ENCODE measurements at places on chromosomes 13 and 19. TPM values are rescaled to one million over a fixed set of nuclear protein-coding genes. Genes with fewer than 3 reads are reported as not detected.

CELF5 gene
- total RNA-seq, result 0.64 TPM

DNA sequence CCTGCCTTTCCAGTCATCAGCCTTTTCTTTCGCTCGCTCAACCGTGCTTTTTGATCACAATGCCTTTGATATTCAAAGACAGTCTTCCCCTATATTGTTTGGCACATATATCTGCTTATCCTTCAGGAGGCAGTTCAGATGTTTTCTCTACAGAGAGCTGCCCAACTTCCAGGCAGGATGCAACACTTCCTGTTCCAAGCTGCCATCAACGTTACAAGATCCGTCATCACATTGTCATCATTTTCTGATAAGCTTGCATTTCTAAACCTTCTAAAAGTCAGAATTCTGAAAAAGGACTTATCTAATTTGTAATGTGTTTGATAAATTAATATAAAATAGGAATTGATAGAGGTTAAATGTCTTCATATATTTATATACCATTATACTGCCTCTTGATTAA lies 574.2 kb downstream of the TBC1D4 start:
- H3K4me1 ChIP-seq, result no peaks in the 10 kb centered on the region
- no peak overlapping the region for H3K27ac ChIP-seq
- H3K36me3 ChIP-seq, result no peaks in the 10 kb centered on the region
- no peak for DNase-seq
- no peaks in the 10 kb centered on the region for H3K27me3 ChIP-seq

GRCh38 chr19:16398530-16399249 lies 73.1 kb downstream of the EPS15L1 start:
- no peak for DNase-seq
- peaks cover 18% of the 10 kb centered on the region for H3K4me1 ChIP-seq
- H3K27ac ChIP-seq, result peak overlapping the region; percentile 18
- H3K27me3 ChIP-seq, result no peaks in the 10 kb centered on the region
- peaks cover 33% of the 10 kb centered on the region for H3K36me3 ChIP-seq
- no peak overlapping the region for H3K4me3 ChIP-seq

DNA sequence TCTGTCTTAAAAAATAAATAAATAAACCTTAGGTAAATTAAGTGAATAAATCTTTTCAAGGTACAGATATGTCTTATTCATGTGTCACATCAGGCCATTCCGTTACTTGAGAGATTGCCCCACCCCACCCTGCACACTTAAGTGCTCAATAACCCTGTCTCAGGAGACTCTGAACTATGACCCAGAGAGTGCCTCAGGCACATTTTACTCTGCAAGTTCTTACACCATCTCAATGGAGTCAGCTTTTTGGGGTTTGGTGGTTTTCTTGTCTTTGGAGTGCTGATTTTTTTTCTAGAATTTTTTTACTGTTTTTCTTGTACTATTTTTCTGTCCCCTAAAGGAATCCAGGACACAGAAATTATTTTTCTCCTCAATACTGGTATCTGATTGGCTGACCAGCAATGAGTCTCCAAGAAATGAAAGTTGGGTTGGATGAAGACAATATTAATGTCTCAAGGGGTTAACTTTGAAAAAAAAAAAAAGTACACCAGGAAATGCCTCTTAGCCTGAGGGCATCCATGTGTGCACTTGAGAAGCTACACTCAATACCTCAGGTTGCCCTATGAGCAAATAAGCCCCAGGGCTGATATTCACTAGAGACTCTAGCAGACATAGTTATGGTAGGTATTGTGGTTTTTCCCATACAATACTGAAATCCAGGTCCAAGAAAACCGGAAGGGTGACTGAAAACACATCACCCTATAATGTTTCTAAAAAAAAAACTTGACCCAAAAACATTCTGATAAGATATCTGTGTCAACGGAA lies 114.6 kb upstream of the ZNF91 start:
- H3K27ac ChIP-seq, result no peak overlapping the region
- H3K4me3 ChIP-seq, result no peak overlapping the region
- H3K4me1 ChIP-seq, result no peaks in the 10 kb centered on the region
- H3K27me3 ChIP-seq, result no peaks in the 10 kb centered on the region
- no peak for DNase-seq

GRCh38 chr13:98083507-98083906 lies 59.4 kb upstream of the FARP1 start:
- DNase-seq, result no peak
- H3K36me3 ChIP-seq, result no peaks in the 10 kb centered on the region
- no peaks in the 10 kb centered on the region for H3K4me1 ChIP-seq
- H3K27me3 ChIP-seq, result no peaks in the 10 kb centered on the region
- H3K27ac ChIP-seq, result no peak overlapping the region

- no peaks in the 10 kb centered on the region for H3K27me3 ChIP-seq
- H3K4me3 ChIP-seq, result no peak overlapping the region
- no peaks in the 10 kb centered on the region for H3K36me3 ChIP-seq
Observed at GRCh38 chr13:88979465-88980175, 1308.4 kb downstream of the SLITRK5 start.

- H3K4me1 ChIP-seq, result peaks cover 10% of the 10 kb centered on the region
- no peaks in the 10 kb centered on the region for H3K36me3 ChIP-seq
- no peak overlapping the region for H3K27ac ChIP-seq
- no peak overlapping the region for H3K4me3 ChIP-seq
Observed at GRCh38 chr19:23996549-23996948, 81.9 kb downstream of the ZNF726 start.

- no peaks in the 10 kb centered on the region for H3K4me1 ChIP-seq
- DNase-seq, result no peak
- no peaks in the 10 kb centered on the region for H3K27me3 ChIP-seq
Observed at GRCh38 chr13:44266305-44266704, 107.3 kb upstream of the SERP2 start.

IL17D gene
- total RNA-seq, result not detected

HIPK4 gene
- total RNA-seq, result not detected

DNA sequence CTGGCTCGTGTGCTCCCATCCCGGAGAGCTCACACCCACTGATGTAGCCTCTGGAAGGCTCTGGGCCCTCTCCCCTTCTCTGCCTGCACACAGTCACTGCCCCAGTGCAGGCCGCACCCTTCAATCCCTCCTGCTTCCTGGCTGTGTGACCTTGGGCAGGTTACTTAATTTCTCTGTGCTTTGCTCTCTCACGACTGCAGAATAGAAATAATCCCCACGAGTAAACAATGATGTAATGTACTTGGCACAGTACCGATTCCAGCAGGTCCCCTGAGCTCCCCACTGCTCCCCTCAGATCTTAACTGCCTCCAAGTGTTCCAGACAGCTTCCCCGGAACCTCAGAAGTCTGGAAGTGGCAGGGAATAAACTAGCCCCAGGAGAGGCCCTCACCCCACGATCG lies 16.1 kb downstream of the LIG1 start:
- H3K4me3 ChIP-seq, result no peak overlapping the region
- DNase-seq, result no peak
- no peaks in the 10 kb centered on the region for H3K27me3 ChIP-seq
- H3K4me1 ChIP-seq, result no peaks in the 10 kb centered on the region

ZNF761 gene
- 18.3 TPM for total RNA-seq

- H3K4me3 ChIP-seq, result no peak overlapping the region
- no peak overlapping the region for H3K27ac ChIP-seq
- no peak for DNase-seq
- H3K4me1 ChIP-seq, result peaks cover 12% of the 10 kb centered on the region
Observed at GRCh38 chr13:110529522-110530311, 31.8 kb downstream of the RAB20 start.

NLRP7 gene
- total RNA-seq, result not detected

ZNF284 gene
- 5.4 TPM for total RNA-seq

- no peak overlapping the region for H3K4me3 ChIP-seq
- H3K27me3 ChIP-seq, result no peaks in the 10 kb centered on the region
- DNase-seq, result no peak
- H3K36me3 ChIP-seq, result peaks cover 4% of the 10 kb centered on the region
- H3K27ac ChIP-seq, result no peak overlapping the region
Observed at GRCh38 chr19:3459965-3460582, 20.3 kb downstream of the SMIM24 start.

KLK6 gene
- total RNA-seq, result not detected

DNA sequence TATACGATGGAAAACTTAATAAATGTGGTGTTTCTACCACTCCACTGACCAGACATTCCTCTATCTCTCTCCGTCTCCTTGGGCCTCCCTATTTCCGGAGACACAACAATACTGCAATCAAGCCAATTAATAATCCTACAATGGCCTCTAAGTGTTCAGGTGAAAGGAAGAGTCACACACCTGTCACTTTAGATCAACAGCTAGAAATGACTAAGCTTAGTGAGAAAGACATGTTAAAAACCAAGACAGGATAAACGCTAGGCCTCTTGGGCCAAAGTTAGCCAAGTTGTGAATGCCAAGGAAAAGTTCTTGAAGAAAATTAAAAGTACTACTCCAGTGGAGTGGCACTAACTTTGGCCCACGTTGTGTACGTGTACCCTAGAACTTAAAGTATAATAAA lies 22.5 kb downstream of the ZDHHC20 start:
- H3K36me3 ChIP-seq, result no peaks in the 10 kb centered on the region
- no peaks in the 10 kb centered on the region for H3K27me3 ChIP-seq
- no peak for DNase-seq
- peaks cover 28% of the 10 kb centered on the region for H3K4me1 ChIP-seq

TNFSF9 gene
- total RNA-seq, result 0.99 TPM

GRCh38 chr13:18961383-18962117 lies 220.1 kb downstream of the TUBA3C start:
- H3K36me3 ChIP-seq, result no peaks in the 10 kb centered on the region
- no peaks in the 10 kb centered on the region for H3K27me3 ChIP-seq
- DNase-seq, result no peak
- no peak overlapping the region for H3K4me3 ChIP-seq
- H3K4me1 ChIP-seq, result no peaks in the 10 kb centered on the region

UHRF1 gene
- total RNA-seq, result 0.11 TPM

DCAF15 gene
- 92.9 TPM for total RNA-seq

DNA sequence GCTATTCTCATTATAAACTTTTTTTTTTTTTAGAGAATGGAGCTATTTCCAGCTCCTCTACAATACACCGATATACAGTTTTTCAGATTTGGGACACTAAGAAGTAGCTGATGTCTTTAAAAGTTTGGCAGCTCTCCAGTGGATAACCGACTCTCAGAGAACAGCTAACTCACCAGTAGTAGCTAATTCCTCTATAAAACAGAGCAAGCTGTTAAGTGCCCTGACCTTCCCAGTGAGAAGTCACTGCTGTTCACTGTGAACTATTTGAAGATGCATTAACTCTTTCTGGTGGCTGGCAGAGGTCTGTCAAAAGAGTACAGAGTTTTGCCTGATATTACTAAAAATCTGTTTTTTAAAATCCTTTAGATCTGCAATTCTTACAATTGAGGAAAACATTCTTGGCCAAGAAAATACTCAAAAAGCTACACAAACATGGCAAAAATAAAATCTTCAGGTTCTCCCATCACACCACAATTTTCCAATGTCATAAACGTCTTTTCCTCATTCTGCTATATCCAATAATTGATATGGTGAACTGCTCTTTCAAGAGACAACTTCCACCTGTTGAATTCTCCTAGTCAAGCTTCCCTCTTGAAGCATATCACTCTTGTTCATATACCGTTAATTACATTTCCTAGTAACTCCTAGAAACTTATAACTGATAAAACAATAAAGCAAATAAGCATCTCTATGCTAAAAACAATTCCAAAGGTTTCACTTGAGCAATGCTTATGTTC lies 44.2 kb downstream of the TBC1D4 start:
- H3K27me3 ChIP-seq, result no peaks in the 10 kb centered on the region
- DNase-seq, result no peak
- no peaks in the 10 kb centered on the region for H3K4me1 ChIP-seq
- H3K27ac ChIP-seq, result no peak overlapping the region
- H3K4me3 ChIP-seq, result no peak overlapping the region
- H3K36me3 ChIP-seq, result no peaks in the 10 kb centered on the region

KLK2 gene
- not detected for total RNA-seq

DNA sequence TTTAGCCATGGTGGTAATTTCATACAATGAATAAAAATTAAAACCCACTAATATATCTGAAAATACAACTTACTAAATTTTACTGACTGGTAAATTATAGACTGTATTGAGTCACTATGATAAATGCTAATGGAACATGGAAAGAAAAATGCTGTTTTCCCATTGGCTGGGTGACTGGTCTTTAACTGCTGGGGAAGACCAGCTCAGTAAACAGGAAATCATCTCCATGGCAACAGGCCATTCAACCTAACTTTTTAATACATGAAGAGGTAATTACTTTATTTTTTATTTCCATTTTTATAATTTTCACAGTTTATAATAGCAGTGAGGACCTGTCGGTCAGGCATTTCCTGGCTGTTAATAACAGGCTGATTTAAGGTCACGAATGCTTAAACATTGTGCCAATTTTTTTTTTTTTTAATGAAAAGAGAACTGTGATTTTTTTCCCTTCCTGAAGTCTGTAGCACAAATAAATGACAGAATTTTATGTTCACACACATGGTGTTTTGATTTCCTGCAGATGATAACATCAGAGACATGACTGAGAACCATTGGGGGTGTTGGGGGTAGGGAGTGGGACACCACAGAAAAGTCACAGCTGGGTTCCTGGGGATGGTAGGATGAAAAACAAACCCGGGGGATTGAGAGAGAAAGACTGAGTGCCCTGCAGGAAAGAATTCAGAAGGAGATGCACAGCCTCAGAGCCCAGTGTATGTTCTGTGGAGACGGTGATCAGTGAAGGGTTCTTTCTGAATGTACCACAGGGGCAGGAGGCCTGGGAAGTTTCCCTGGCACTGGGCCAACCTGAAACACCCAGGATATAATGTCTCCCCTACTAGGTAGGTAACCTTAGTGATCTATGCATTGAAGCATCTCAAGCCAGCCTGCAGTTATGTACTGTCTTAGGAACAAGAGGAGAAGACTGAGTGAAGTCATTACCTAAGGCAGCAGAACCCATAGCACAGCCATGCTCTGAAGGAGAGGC lies 297.1 kb downstream of the COG6 start:
- no peak overlapping the region for H3K27ac ChIP-seq
- peak; percentile 10 for DNase-seq
- H3K4me3 ChIP-seq, result no peak overlapping the region
- H3K4me1 ChIP-seq, result peaks cover 43% of the 10 kb centered on the region

- no peak for DNase-seq
- H3K36me3 ChIP-seq, result no peaks in the 10 kb centered on the region
- H3K27me3 ChIP-seq, result peaks cover 5% of the 10 kb centered on the region
- no peaks in the 10 kb centered on the region for H3K4me1 ChIP-seq
- H3K4me3 ChIP-seq, result no peak overlapping the region
Observed at GRCh38 chr13:23672616-23673015, 102.4 kb downstream of the TNFRSF19 start.

- peaks cover 7% of the 10 kb centered on the region for H3K4me1 ChIP-seq
- DNase-seq, result no peak
- H3K4me3 ChIP-seq, result no peak overlapping the region
- H3K27ac ChIP-seq, result no peak overlapping the region
Observed at GRCh38 chr19:47729799-47730520, 15.4 kb upstream of the NOP53 start.

- no peaks in the 10 kb centered on the region for H3K27me3 ChIP-seq
- H3K27ac ChIP-seq, result no peak overlapping the region
- DNase-seq, result no peak
- H3K4me3 ChIP-seq, result no peak overlapping the region
- peaks cover 10% of the 10 kb centered on the region for H3K36me3 ChIP-seq
Observed at GRCh38 chr19:4012092-4012974, 4.8 kb downstream of the PIAS4 start.

KLK4 gene
- total RNA-seq, result not detected
